NCI-H2171 (cell line): ENCODE measurements at places on chromosomes 5 and 9.

GRCh38 chr5:38011668-38012188, 171.9 kb upstream of the GDNF start:
- DNase-seq = peak; percentile 80

DNA sequence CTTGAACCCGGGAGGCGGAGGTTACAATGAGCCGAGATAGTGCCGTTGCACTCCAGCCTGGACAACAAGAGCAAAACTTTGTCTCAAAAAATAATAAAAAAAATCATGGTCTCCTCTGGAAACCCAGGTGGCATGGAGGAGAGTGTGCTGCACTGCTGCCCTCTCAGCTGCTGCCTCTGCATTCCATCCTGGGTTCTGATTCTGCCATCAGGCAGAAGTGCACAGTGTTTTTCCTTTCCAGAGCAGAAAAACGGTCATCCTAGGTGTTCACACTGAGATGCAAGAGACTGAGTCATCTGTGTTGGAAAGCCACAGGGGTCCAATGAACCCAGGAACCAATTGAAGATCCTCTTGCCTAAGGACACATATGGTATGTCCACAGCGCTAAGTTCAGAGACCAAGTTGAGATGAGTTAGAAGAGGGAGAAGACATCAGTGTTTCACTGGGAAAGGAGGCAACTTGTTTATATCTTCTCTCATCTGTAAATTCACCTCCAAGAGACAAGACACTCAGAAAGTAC, 88.8 kb upstream of the DMRT1 start:
- no peak for DNase-seq

DNA sequence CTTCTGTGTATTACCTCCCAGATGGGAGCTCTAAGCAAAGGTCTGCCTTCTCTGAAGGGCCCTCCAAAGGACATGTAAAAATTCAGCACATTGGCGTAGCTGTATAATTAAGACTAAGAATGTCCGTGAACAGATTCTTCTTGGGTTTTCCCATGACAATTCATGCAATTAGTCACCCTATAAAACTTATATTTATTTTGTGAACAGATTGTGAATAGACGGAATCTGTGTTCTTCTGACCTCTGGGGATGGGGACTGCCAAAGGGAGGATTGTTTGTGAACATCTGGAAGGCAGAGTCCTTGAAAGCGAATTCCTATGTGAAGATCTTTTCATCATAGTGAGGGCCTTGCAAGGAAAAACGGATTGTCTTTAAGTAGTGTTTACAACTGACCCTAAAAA, 111.3 kb downstream of the EGFLAM start:
- no peak for DNase-seq

- no peak for DNase-seq
Observed at GRCh38 chr9:109718861-109719260, 61.1 kb upstream of the PALM2AKAP2 start.

- no peak for DNase-seq
Observed at GRCh38 chr5:65262649-65263059, 219.1 kb downstream of the ADAMTS6 start.

GRCh38 chr5:93926831-93927620, 185.6 kb upstream of the POU5F2 start:
- DNase-seq = no peak

GRCh38 chr9:26169708-26170107, 491.5 kb upstream of the TUSC1 start:
- DNase-seq = no peak

DNA sequence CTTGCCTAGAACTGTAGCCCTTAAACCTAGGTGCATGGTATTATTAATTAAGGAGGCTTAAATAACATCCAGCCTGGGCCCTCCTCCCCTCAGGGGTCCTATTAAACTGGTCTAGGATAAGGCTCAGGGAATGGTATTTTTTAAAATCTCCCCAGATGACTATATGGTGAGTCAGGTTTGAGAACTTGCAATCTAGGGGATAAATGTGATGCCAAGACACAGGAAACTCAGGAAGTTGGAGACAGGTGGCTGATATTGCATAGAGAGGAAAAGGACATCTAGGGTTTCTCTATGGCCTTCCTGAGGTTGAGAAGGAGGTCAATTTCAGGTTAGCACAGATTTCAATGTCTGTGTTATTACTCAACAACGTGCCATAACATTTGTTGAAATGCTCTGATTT, 581.0 kb downstream of the TLE1 start:
- DNase-seq = no peak

- no peak for DNase-seq
Observed at GRCh38 chr9:9202276-9202675, 1402.7 kb upstream of the DMAC1 start.

DNA sequence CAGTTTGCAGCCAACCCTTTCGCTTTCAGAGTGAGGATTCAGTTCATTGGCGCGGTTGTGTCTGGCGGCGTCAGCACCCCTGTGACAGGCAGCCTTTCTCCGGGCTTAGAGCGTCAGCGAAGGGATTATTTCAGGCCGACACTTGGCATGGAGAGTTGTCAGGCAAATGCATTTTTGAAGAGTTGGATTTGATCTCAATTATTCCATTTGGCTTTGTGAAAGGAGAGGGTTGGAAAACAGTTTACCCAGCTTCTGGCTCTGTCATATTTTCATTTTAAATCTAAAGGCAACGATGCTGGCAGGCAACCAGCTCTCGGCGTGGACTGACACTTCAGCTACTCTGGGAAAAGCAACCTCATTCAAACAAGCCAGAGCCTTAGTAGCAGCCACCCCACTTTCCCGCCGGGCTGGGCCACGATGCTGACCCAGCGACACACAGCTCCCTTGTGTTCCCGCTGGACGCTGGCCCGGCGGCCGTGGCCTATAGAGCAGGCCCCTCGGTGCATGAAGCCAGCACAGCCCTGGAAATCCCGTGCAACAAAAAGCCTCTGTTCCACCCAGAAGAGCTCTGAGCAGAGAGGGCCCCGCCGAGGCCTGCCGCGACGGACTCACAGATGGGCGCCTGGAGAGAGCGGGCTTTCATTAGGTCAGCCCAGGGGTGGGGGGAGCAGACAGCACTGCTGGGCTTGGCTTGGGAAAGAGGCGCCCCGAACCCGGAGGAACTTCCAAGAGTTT, 28.9 kb upstream of the LPCAT1 start:
- no peak for DNase-seq

GRCh38 chr5:9358961-9359685, 186.8 kb downstream of the SEMA5A start:
- DNase-seq = no peak

GRCh38 chr9:124448019-124448418, 2.2 kb upstream of the ADGRD2 start:
- no peak for DNase-seq

- DNase-seq = no peak
Observed at GRCh38 chr9:81459591-81459990, 229.8 kb downstream of the TLE1 start.

DNA sequence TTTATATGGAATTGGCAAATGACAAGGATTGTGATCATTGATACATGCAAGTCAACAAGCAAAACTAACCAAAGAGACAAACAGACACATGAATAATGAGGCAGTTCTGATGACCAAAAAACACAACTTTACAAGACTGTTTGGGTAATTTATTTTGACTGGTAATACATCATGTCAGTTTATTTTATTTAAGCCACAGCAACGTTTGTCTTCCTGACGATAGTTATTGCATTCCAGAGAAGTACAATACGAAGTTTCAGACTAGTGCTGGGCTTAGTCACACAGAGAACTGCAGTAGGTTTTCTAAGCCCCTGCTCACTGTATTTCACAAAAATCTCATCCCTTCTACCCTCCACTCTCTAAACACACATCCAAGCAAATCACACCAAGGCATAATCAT, 514.2 kb downstream of the RAB3C start:
- no peak for DNase-seq

DNA sequence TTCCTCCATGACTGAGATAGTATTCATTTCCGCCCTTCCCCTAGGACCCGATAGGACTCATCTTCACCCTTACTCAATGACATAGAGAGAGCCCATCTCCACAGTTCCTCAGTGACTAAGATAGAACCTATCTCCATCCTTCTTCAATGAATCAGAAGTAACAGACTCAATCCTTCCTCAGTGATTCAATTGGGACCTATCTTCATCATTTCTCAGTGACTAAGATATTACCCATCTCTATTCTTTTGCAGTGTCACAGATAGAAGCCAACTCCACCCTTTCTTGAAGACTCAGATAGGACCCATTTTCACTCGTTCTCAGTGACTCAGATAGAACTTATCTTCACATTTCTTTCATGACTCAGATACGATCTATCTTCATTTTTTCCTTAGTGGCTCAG, 164.6 kb downstream of the FBXO4 start:
- no peak for DNase-seq

- no peak for DNase-seq
Observed at GRCh38 chr9:109391176-109391575, 70.3 kb upstream of the EPB41L4B start.
